ENCODE measurements at places on chromosomes 11 and 22.

GRCh38 chr11:107307991-107308390 is 149.6 kb downstream of the CWF19L2 start:
- DNase-seq: no peak

DNA sequence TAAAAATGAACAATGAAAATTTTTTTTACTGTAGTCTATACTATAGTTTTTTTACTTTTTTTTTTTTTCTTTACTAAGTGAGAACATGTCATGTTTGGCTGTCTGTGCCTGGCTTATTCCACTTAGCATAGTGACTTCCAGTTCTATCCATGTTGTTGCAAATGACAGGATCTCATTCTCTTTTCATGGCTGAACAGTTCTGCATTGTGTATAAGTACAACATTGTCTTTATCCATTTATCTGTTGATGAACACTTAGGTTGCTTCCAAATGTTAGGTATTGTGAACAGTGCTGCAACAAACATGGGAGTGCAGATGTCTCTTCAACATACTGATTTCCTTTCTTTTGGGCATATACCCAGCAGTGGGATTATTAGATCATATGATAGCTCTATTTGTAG is 88.1 kb upstream of the CCDC90B start:
- DNase-seq: no peak

DNA sequence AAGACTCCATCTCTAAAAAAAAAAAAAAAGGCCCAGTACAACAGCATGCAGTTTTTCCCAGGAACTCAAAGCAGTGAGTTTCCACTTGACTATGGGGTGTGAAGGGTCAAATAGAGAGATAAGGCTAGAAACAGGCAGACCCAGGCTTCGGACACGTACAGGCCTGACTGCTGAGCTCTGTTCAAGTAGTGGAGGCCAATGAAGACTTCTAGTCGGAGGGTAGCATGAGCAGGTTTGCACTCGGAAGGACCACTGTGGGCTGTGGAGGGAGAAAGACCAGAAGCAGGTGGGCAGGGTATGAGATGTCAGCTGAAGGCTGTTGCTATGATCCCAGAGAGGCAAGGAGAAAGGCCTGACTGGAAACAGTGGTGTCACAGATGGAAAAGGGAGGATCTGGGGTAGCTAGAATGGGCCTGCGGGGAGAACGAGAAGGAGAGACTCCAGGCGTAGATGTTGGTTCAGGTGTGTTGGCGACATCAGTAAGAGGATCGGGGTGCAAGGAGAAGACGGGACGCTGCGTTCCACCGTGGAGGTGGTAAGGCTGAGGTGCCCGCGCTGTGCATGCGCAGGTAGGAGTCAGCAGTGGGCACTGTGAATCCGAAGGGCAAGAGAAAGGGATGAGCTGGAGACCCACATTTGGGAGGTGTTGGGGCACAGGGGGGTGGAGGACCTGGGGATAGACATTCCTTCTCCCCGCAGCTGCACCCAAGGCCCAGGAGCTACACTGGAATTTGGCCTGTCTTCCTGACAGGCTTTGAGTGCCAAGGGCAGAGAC is 49.4 kb upstream of the RAB1B start:
- DNase-seq: no peak

- no peak for DNase-seq
Observed at GRCh38 chr11:71139516-71140205, 112.7 kb downstream of the SHANK2 start.

DNA sequence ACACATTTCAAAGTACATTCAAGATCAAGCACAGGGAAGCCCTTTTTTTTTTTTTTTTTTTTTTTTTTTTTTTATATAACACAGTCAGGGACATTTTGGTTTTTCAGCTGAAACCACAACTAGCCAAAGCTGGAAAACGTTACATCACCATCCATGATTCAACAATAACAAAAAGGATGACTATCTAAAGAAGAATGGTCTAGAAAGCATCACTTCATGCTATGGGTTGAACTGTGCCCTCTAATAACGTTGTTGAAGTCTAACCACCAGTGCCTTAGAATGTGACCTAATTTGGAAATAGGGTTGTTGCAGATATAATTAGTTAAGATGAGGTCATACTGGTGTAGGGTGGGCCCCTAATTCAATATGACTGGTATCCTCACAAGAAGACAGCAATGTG is 46.6 kb downstream of the MTMR2 start:
- DNase-seq: no peak

DNA sequence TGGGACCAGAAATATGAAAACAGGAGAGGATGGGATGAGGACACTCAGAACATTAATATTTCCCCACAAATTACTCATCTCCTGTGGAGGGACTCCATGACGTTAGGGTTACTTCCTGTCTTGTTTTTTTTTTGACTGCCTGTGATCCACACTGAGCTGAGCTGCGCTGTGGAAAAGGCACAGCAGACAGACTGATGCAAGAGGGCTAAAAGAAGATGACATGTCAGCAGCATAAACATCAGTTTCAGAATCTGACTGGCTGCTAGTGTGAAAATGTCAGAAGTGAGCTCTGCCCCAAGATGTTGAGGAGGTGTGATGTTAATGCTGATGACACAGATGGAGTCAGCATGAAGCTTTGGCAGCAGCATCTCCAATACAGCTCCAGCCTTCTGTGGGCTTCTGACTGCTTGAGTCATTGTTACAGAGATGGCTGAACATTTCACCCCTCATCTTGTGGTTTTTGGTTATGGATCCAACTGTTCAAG is 286.8 kb downstream of the BLID start:
- DNase-seq: no peak

DNA sequence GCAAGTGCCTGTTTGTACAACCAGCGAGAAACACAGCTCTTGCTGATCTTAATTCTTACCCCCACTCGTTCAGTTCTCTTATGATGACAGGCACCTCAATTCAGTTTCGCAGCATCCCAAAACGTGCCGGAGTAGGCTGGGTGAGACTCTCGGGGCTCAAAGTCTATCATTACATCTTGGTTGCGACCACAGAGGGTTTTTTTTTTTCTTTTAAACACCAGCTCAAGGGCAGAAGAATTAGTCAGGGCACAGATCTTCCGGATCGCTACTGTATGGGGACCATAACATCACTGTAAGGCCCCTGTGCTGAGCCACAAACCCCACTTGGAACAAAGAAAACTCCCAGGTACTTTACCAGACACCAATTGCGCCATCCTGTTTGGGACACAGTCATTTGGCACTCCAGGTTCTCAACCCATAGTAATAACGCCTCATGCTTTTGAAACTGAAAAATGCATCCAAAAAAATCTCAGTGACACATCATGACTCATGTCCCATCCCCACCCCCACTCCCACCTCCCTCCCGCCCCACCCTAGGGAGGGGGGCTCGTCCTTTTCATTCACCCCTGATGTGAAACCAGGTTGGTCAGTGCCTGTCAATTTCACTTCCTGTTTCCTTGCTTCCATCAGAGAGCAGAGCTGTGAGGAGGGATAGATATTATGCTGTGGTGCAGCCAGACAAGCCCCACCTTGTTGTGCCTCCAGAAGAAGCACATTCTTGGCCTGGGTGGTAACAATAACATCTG is 41.0 kb upstream of the CD5 start:
- peak; percentile 40 for DNase-seq

GRCh38 chr22:25650833-25651232 is 86.4 kb downstream of the GRK3 start:
- DNase-seq: no peak

- DNase-seq: no peak
Observed at GRCh38 chr22:48663297-48663696, 1164.4 kb downstream of the BRD1 start.

DNA sequence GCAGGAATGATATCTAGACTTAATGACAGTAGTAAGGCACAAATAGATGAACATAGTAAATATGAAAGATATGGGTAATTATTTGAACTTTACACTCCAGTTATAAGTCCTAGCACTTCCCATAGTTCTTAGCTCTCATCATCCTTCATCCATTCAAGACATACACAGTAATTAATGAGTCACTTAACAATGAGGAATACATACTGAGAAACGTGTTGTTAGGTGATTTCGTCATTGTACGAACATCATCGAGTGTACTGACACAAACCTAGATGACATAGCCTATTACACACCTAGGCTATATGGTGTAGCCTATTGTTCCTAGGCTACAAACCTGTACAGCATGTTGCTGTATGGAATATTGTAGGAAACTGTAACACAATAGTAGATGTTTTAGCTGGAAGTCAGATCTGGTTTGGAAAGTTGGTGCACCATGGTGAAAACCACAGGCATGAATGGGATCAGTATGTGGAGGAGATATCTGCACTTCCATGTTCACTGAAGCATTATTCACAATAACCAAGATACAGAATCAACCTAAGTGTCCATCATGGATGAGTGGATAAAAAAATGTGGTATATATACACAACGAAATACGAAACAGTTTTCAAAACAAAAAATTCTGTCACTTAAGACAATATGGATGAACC is 229.9 kb upstream of the PITPNB start:
- no peak for DNase-seq

DNA sequence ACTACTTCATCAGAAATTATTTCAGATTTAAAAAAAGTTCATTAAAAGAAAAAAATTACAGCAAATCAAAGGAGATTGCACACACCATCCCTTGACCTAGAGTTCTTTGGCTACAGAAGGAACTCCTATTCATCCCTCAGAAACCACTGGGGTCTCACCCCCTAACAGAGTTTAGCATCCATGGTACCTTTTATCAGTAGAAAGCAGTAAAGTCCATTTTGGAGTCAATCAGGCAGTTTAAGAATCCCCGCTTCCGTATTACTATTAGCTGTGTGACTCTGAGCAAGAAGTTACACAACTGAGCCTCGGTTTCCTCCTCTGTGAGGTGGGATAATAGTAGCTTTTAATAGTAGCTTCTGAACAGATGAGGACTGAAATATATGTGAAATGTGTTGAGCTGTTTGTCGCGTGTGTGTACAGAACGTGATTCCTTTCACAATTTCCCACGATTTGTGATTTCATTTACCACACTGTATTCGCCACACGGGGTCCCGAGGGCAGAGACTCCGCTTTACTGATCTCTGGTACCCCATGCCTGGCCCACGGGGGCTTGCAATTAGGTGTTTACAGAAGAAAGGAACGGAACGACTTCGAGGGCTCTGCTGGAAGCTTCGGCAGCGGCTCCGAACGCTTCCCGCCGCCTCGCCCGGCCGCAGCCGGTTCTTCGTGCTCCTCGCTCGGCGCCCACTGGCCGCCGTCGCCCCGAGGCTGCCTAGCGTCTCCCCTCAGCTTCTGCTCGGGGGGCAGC is 72.5 kb upstream of the ZBED5 start:
- no peak for DNase-seq

DNA sequence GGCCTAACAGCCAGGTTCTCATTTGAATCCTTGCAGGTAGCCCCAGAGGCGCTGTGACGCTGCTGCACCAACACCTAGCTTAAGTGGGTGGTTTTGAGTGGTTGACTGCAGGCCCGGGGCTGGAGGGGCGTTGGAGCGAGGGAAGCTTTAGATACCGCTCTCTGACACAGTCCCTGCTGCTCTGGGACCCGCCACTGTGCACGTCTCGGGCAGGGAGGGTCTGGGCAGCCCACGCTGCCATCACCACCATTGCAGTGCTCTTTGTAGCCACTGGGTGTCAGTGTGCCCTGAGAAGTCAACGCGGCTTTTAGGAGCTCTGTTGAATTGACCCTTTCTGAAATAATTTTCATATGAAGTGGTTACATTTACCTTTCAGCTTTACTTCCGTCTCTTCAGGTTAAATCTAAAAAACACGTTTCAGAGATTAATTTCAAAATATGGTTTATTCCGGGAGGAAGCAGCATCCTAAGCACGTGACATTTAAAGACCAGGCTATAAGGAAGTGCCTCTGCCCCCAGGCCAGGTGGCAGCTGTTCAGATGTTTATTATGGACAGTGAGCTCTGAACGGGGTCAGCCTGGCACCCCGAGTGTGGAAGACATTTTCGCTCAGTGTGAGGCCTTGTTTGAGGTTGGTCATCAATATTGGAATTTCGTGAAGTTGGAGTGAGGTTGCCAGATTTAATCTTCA is 30.9 kb upstream of the PARVB start:
- DNase-seq: no peak

- no peak for DNase-seq
Observed at GRCh38 chr11:1880746-1881441, 10.8 kb downstream of the PRR33 start.

DNA sequence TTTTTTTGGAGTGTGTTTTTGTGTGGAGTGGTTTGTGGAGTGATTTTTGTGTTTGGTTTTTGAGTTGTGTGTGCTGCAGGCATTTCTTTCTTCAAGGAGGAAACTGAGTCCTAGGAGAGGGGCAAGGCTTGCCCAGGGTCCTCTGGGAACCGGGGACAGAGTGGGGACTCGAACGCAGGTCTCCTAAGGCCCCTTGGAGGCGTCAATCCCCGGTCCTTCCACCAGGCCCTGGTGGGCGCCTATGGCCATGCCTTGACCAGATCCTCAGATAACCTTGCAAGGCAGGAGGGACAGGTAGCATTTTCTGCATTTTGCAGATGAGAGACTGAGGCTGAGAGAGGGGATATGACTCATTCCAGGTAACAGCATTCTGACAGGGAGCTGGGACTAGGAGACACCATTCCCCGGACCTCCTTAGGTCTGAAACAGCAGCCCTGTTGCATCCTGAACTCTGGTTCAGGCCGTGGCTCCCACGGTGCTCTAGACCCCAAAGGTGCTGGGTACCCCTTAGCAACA is 39.1 kb downstream of the MYO7A start:
- no peak for DNase-seq

DNA sequence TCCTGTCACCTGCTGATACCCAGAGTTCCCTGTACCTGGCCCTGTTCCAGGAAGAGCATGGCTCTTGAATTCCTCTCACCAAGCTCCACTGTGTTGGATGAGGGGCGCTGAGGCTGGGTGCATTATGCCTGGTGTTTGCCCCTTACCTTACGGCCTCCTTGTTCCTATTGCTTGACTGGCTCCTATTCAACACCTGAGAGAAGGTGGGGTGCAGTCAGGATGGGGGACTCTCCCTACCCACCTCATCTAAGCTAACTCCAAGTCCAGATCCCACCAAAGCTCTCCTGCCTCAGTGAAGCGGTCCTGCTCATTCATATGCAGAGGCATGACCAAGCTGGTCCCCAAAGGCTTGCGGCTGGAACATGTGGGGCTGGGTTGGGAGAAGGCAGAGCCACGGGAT is 35.8 kb upstream of the RIC3 start:
- DNase-seq: no peak

- DNase-seq: no peak
Observed at GRCh38 chr22:23496445-23496833, 83.7 kb downstream of the IGLL1 start.

DNA sequence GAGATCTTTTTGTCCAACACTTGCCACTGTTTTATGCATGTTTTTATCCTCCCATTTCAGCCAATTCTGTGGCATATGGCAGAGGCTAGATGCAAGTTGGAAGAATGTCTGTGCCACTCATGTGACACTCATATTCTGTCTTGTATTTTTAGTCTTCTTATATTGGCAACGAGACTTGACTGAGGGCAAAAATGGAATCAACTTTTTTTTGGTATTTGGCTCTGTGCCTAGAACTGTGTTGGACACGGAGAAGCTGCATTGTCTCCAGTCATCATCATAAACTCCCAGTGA is 1.7 kb upstream of the FZD4 start:
- DNase-seq: no peak

- no peak for DNase-seq
Observed at GRCh38 chr11:97905671-97906070, 1115.1 kb upstream of the CNTN5 start.

All from stimulated activated CD8-positive, alpha-beta memory T cell treated with anti-CD3 and anti-CD28 coated beads, Interleukin-7, amount 100 ng/mL, for 1 hour (primary cell).